Motor neuron (in vitro differentiated cells): ENCODE measurements at places on chromosomes 1 and 21. TPM values are rescaled to one million over a fixed set of nuclear protein-coding genes. Genes with fewer than 3 reads are reported as not detected.
A peak's percentile ranks its signal among the peaks of the same experiment; 100 is the strongest.

Gene PBX1
- 207 and 221 TPM in 2 replicates for total RNA-seq

Gene ACOT11
- 0.64 and 0.88 TPM in 2 replicates for total RNA-seq

- ATAC-seq = peak; percentile 43
Measured at GRCh38 chr1:167263819-167264464, 43.3 kb downstream of the POU2F1 start.

- peak; percentile 34 for ATAC-seq
Measured at GRCh38 chr1:109040989-109041620, 797 bp downstream of the WDR47 start.

DNA sequence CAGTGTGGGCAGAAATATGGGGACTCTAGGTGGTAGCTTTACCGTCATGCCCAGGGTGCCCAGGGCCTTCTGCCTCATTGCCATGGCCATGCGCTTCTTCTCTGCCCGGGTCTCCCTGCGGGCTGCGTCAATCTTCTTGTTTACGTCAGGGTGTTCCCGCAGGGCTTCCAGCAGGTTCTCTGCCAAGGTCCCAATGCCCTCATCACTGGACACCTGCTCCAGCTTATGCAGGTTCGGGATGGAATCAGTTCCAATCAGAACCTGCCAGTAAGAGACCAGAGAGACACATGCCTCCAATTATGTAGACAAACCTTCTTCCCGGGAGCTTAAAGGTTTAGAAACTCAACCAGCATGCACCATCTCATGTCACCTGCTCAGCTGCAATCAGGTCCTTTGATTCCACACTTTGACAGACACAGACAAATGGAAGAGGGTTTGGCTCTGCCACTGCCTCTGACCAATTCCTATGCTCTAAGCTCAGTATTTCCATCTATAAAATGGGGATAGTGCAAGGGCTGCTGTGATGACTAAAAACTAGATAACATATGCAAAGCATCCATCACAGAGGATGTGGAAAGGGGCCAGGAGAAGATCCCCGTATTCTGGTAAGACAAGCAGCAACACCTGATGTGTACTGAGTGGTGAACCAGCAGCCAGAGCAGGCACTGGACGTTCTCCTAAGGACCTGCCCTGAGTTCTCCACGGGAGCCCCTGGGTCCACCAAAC lies 121.2 kb downstream of the UBR4 start:
- ATAC-seq = no peak

Gene LCA5L
- 1.9 and 2.1 TPM in 2 replicates for total RNA-seq
